ENCODE measurements at places on chromosomes 12 and 14.
A peak's percentile ranks its signal among the peaks of the same experiment; 100 is the strongest.

GRCh38 chr12:2347844-2348481 is 295.2 kb downstream of the CACNA1C start:
- no peak for DNase-seq

- DNase-seq: no peak
Observed at GRCh38 chr12:108701779-108702441, 29.4 kb downstream of the CORO1C start.

GRCh38 chr12:19498099-19498498 is 58.8 kb downstream of the AEBP2 start:
- DNase-seq: no peak

GRCh38 chr12:80936353-80936641 is 1.4 kb downstream of the LIN7A start:
- no peak for DNase-seq

DNA sequence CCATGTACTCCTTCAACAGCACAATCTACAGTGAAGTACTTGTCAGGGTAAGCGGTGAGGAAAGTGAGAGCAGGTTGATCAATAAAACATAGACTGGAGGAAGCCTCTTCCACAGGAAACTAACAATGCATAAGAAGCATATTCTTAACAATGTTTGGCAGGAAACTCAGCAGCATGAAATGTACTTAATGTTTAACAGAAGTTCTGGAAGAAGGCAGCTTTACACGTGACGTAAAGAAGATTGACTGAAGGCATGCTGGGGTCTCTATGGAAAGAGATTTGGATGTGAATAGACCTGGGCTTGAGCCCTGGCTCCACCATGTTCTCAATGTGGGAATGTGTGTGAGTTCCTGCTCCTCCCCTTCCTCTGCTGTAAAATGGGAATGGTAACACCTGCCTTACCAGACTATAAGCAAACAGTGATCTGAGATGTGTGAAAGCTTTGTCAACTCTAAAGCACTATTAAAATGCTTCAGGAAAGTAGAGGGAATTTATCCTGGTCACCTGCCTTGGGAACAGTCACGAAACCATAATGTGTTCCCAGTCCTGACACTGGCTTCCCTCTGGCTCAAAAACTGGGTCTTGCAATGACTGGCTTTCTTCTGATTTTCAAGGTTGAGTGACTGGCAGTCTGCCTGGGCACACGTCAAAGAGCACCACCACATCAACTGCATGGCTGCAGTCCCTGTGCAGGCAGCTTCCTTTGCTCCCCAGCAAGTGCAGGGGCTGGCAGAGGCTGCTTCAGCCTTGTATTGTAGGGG is 384.6 kb downstream of the APAF1 start:
- DNase-seq: no peak

- no peak for DNase-seq
Observed at GRCh38 chr12:86226481-86226880, 29.7 kb downstream of the MGAT4C start.

GRCh38 chr14:95190346-95190840 is 33.1 kb upstream of the DICER1 start:
- DNase-seq: no peak

DNA sequence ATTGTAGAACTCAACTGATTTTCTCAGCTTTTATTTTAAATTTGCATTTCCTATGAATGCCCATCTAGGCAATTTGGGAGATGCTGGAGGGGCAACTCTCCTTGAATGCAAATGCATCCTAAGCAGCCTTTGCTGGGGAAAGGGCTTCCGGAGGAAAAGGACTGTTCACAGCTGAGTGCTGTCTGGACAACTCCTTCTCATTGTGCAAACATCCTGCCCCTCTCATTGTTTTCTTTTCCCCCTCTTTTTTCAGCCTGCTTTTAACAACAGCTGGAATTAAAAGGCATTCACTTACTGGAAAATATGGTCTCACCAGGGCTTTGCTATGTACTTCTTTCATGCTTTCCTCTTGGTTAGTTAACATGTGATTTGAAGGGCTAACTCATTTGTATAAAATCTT is 397.8 kb downstream of the FUT8 start:
- DNase-seq: no peak

DNA sequence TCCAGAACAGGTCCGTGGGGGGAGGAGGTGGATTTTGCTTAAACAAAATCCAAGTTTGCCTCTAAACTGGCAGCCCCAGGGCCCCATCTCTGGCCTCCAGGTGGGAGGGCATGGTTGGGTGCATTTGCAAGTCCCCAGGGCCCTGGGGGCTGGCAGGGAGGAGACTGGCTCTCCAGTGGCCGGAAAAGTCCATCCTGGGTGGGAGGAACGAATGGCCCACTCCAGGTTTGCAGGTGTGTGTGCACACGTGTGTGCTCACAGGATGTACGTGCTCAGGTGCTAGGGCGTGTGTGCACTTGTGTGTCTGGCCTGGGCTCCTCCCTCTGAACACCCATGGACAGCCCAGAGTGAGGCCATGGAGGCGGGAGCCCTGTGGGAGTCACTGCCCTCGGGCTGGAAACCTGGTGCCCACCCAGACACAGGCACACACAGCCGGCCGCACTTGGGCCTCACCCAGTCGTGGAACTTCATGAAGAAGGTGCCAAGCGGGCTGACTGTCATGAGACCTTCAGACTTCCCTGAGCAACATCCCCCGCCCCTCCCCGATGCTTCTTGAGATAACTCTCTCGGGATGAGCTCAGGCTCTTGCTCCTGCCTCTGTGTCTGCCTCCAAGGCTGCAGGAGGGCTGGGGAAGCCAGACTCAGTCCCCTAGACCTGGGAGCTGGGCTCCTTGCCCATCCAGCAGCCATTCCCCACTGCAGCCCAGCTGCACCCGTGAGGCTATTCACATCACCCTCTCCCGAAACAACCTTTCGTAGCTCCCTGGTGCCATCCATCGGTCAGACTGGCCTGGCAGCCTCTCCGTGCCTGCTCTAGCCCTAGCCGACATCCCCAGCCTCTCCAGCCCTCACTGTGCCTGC is 9.4 kb downstream of the AHNAK2 start:
- DNase-seq: peak; percentile 52

DNA sequence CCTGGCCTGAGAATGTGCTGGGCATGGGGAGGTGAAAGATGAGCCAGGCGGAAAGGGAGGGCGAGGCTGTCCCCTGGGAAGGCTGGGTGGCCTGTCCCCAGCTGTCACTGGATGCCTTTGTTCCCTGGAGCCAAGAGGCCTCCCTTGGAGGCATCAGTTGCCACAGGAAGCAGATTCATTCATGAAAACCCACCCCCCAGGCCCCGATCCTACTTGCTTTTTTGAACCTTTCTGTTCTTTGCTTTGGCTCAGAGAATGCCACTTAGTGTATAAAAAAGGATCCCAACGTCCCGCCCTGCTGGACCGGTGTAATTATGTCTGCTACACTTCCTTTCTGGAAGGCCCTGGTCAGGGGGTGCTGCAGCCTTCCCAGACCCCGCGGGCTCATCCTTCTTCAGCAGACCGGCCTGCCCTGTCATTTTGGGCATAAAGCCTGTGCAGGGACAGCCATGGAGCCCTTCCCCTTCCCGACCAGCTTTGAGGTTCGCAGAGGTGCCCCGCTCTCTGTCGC is 220.2 kb downstream of the SLC41A2 start:
- DNase-seq: no peak

DNA sequence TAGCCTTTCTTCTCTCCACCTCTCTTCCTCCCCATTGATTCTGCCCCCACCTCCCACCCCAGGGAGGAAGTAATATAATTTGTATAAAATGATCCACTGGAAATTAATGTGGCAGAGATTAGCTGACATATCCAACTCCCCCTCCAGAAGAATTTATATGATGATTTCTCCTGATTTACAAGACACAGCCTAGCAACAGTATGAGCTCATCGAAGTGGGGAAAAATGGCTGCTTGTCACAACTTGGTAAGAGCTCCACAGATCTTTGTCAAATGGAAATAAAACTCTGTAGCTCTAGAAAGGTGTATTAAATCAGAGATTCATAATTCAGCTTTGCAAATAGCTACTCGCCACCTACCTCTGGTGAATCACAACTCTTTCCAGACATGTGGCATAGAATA is 195.7 kb downstream of the NOVA1 start:
- DNase-seq: no peak

- no peak for DNase-seq
Observed at GRCh38 chr14:44463356-44464004, 43.6 kb downstream of the FSCB start.

GRCh38 chr12:67633708-67634107 is 14.8 kb upstream of the DYRK2 start:
- DNase-seq: no peak

DNA sequence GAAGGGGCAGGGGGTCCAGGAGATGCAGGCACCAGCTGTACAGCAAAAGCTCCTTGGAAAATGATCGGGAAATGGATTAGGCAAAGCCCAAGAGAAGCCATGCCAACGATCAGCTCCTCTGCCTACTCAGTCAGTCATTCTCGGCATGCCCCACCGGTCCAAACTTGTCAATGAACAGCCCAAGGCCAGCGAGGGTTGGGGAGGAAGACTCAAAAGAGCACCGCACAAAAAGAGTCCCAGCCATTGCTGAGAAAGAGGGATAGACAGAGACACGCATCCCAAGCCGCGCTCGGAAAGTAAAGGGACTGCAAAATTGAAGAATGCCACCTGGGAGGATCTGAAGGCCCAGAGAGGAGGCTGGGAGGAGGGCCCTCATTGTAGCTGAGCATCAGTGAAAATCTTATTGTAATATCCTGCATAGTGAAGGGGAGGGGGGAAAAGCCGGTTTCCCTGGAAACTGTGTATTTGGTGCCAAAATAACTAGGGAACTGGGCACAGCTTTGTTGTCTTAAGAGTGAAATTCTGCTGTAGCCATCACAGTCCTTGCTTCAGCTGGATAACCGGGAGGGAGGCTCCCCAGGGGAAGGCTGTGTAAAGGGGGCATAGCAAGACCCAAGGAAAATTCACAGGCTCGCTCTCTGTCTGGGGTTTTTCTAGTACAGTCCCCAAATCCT is 4.7 kb downstream of the KDM2B start:
- no peak for DNase-seq

- no peak for DNase-seq
Observed at GRCh38 chr12:9792961-9793617, 32.4 kb upstream of the CD69 start.

GRCh38 chr12:2805143-2805520 is 7.3 kb upstream of the ITFG2 start:
- no peak for DNase-seq

DNA sequence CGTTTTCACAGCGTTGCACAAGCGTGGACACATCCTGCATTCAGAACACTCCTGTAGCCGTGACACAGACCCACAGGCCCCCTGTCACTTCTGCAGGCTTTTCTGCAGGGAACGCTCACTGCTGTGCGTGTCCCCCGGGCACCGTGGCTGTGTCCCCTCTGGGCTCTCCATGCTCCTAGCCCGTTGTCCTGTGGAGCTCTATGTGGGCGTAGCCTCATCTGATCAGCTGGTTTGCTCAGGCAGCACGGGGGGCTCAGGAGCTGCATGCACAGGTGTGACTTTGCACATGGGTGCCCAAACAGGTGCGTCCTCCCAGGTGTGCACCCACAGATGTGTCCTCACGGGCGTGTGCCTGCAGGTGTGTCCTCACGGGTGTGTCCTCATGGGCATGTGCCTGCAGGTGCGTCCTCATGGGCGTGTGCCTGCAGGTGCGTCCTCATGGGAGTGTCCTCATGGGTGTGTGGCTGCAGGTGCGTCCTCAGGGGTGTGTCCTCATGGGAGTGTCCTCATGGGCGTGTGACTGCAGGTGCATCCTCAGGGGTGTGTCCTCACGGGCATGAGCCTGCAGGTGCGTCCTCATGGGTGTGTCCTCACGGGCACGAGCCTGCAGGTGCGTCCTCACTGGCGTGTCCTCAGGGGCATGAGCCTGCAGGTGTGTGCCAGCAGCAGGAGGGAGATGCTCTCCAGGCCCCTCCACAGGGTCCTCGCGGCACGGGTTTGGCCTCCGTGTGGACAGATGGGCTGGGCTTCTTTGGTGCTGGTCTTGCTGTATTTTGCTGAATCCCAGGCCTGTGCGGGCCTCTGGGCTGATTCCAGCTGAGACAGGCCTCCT is 17.5 kb downstream of the MTA1 start:
- DNase-seq: no peak

DNA sequence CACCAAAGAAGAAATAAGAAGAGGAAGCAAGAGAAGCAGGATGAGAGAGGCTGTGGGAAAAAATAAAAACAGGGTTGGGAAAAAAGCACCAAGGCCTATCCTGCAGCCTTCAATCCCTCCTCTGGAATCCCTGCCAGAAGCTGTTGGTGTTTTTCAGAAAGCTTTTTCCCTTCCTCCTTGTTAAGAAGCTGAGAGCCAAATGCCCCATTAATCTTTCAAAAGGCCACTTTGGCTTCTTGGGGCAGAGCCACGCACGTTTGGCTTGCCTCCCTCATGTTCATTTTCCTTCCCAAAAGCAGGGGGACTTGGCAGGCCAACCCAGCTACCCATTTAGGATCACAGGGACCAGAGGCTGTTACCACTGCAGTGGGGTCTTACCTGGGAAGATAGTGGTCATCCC is 365.3 kb downstream of the NUAK1 start:
- peak; percentile 22 for DNase-seq

- no peak for DNase-seq
Observed at GRCh38 chr12:31752450-31752849, 23.6 kb upstream of the AMN1 start.

DNA sequence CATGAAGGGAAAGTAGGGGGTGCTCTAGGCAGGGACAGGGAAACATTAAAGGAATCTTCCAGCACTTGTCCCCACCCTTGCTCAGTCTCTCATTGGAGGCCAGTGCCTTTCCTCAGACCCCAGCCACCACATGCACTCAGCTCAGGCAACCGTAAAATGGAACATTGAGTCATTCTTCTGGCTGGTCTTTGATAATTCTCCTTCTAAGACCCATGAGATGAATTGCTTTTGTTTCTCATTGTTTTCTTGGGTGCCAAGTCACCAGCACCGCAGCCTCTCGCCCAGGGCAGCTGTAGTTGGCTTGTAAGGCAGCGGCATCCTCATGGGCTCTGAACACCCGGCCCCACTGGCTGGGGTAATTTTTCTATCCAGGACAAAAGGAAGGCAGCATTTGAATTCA is 108.2 kb downstream of the PHETA1 start:
- no peak for DNase-seq

DNA sequence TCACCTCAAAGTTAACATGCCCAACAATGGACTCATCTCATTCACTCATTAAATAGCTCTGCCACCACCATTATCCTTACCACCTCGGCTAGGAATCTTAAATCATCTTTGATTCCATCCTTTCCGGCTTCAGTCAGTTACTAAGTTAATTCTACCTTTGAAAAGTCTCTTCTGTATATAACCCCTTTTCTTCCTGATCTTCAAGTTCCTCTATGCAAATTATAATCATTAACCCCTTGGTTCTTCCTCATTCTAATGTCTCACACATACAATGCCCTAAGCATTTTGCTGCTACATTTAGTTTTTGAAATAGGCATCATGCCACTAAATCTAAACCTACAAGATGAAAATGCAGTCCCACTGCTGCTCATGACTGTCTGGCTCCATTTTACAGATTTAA is 51.6 kb downstream of the ATP2B1 start:
- no peak for DNase-seq
